ENCODE measurements at places on chromosomes 4 and X. TPM values are rescaled to one million over a fixed set of nuclear protein-coding genes. Genes with fewer than 3 reads are reported as not detected.

- DNase-seq: no peak
Observed at GRCh38 chr4:140151699-140152012, 2.3 kb downstream of the MAML3 start.

DNA sequence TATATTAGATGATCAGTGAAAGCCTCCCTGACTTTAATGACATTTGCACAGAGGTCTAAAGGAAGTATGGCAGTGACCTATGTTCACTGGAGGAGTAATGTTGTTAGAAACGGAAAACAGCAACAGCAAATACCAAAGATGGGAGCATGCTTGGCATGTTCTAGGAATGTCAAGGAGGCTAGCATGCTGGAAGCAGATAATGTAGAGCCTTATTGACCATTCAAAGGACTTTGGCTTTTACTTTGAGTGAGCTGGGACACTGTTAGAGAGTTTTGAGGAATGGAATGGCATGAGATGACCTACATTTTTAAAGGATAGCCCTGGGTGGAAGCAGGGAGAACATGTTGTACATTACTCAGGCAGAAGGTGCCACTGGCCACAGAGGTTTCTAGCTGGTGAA is 6.0 kb downstream of the RPA4 start:
- no peak for DNase-seq

DNA sequence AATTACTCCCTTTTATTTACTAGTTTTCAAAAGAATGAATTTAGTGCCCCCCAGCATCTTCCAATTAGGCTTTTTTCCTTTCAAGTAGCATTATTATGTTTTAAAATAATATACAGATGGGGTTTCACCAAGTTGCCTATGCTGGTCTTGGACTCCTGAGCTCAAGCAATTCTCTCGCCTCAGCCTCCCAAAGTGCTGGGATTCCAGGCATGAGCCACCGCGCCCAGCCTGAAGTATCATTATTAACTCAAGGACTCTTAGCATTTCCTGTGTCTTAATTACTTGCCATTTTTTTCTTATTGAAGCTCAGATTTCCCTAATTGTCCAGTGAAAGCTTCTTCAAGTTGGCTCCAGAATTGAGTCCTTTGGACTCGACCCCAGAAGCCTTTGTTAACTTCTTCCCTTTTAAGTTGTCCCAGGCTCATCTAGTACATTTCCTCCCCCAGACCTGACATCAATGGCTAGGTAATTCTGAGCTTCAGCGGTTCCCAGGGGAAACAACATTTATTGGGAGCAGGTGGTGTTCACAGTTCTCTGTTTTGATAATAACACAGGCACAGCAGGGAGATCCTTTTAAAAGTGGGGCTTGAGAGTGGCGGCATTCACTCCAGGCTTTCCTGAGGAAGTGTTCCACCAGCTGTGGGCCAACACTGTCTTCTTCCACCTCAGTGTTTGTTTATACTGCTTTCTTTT is 10.0 kb downstream of the SAT1 start:
- no peak for DNase-seq

DNA sequence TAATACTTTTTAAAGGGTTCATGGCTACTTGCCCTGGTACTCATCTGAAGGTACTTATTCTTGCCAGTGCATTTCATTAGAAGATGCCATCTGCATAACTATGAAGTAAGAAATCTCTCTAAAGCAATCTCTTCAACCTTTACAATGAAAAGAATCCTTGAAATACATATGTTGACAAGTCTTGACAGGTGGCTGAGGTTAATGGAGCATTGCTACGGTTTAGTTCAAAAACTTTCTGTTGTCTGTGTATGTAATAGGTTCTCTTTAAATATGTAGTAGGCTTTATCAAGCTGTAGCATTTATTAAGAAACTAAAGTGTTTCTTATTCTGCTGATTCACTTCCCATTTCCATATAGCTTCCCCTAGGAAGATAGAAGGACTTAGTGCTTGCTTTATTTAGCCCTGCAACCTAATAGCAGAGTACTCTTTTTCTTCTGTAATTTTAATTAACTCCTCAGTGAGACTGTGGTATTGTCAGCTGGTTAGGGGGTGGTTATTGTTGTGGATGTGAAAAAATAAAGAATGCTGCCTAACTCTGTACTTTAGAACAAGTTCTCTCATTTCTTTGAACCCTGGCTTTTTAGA is 39.3 kb downstream of the SLAIN2 start:
- DNase-seq: no peak

- DNase-seq: no peak
Observed at GRCh38 chrX:53050841-53051240, 2.3 kb downstream of the GPR173 start.

- no peak for DNase-seq
Observed at GRCh38 chr4:24089851-24090534, 200.1 kb upstream of the PPARGC1A start.

- no peak for DNase-seq
Observed at GRCh38 chr4:147958057-147958456, 226.2 kb downstream of the ARHGAP10 start.

DGKK gene
- total RNA-seq: not detected

RAB33B gene
- 6.8 TPM for total RNA-seq

Measured in activated B cell treated with CpG ODN at 0.5 μM for 24 hours (primary cell).